Naive B cell (primary cell): ENCODE measurements at places on chromosomes 4 and X. TPM values are rescaled to one million over a fixed set of nuclear protein-coding genes. Genes with fewer than 3 reads are reported as not detected.

DNA sequence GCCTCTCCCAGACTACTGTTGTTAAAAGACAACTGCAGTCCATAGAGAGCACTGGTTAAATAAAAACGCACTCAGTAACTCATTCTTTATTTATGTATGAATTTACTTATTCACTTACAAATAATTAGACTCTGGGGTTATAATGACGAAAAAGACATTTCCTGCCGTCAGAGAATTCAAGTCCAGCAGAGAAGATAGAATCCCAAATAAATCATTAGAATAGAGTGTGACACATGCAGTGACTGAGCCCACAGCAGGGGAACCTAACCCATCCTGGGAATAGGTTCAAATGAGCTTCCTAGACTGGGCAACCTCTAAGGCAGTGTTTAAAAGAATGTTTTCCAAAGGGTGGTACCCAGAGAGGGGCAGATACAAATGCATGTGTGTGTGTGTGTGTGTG, 53.9 kb downstream of the FGFBP1 start:
- no peak overlapping the region for H3K27ac ChIP-seq
- no peak for DNase-seq
- peaks cover 4% of the 10 kb centered on the region for H3K27me3 ChIP-seq

- no peak overlapping the region for H3K27ac ChIP-seq
- H3K27me3 ChIP-seq = no peaks in the 10 kb centered on the region
- no peaks in the 10 kb centered on the region for H3K36me3 ChIP-seq
- no peak overlapping the region for H3K4me3 ChIP-seq
These were observed 16.2 kb downstream of the ANK2 start for GRCh38 chr4:113065629-113066028.

GAGE12H gene
- polyA plus RNA-seq = not detected

DNA sequence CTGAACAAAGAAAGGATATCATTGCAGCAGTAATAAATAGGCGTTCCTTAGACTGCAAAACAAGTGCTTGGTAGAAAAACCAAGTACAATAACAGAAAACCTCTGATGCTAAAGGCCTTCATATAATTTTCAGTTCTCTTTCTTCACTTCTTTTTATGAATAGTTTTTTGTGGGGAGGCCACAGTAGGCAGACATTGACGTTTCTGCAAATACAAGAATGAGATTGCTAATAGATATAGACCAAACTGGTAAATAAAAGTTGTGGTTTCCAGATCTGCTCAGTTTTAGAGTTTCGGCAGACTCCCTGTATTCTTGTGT, 57.0 kb upstream of the RAP1GDS1 start:
- peaks cover 24% of the 10 kb centered on the region for H3K4me1 ChIP-seq
- DNase-seq = peak; percentile 27
- no peaks in the 10 kb centered on the region for H3K36me3 ChIP-seq
- H3K4me3 ChIP-seq = peak overlapping the region; percentile 86
- H3K27me3 ChIP-seq = no peaks in the 10 kb centered on the region

DNA sequence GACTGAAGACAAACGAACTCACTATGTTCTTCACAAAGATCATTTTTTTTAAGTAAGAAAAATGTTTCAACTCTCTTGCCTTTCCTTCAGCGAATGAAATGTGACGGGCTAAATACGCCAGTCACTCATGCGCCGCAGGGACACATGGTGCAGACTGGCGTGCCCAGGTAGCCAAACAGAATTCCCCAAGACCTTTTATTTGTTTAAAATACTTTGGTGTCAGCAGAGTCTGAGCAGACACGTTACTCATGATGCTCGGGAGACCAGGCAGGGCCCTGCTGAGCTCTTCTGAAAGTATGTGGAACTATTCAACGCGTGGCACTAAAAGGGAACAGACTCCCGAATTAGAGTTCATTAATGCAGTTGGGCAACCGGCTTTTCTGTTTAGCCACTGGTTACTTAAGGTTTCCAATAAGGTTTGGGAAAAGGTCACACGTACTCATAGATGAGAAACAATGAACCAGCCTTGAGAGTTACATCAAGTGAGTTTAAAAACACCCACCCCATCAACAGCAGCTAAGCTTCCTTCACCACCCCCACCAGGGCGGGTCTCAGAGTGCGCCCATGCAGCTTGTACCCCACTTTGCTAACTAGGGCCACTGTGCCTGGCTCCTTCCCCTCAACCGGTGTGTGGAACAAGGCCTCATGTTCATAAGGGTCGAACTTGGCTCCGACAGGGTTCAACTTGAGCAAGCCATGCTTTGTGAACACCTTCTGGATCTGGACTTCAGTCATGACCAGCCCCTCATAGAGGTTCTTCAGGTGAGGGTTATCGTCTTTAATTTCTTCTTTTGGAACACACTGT, 7.3 kb downstream of the GRPEL1 start:
- no peak overlapping the region for H3K27ac ChIP-seq
- H3K27me3 ChIP-seq = no peaks in the 10 kb centered on the region
- H3K4me3 ChIP-seq = no peak overlapping the region
- H3K4me1 ChIP-seq = peaks cover 10% of the 10 kb centered on the region
- DNase-seq = no peak

GRCh38 chr4:155696726-155697125, 30.1 kb downstream of the GUCY1A1 start:
- no peak overlapping the region for H3K4me3 ChIP-seq
- no peak for DNase-seq
- no peaks in the 10 kb centered on the region for H3K4me1 ChIP-seq
- H3K27me3 ChIP-seq = no peaks in the 10 kb centered on the region

DNA sequence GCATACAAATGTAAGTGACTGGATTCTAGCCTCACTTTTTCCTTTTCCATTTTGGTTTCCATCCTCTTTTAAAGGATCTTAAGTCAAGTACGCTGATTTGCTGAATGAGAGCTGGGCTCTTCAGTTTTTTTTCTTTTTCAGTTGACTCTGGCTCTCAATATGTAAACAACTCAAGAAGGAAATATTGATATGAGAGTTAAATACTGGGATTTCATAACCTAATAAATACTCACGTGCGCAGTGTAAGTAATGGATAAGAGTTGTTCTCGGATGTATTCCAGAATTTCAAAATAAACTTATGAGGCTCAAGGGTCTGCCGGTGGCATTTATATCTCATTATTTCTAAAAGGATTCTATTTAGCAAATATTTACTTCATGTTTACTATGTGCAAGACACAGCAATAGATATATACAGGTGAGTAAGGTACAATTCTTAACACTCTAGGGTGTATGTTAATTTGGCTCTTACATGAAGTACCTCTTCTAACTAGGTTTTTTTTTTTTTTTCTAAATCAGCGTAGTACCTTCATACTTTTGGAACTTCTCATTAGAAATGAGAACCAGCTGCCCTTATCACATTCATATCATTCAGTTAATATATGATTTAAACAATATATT, 11.0 kb upstream of the MAGEB10 start:
- no peak overlapping the region for H3K27ac ChIP-seq
- H3K36me3 ChIP-seq = no peaks in the 10 kb centered on the region
- no peaks in the 10 kb centered on the region for H3K4me1 ChIP-seq
- H3K27me3 ChIP-seq = no peaks in the 10 kb centered on the region

DNA sequence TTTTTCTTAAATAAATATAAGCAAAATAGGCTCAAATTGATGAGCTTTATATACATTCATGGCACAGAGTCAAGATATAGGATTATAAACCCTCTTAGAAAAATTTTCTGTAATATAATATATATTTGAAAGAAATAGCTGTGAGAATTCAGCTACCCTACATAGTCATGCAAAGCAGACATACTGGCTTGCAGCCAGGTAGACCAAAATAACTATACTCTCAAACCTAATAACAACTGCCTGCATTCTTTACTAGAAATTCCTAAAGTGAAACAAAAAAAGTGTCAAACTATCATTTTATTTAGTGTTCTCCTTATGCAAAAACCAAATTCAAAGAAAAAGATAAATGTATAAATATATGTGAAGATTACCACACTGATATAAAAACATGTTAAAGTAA, 1390.2 kb downstream of the C4orf33 start:
- no peaks in the 10 kb centered on the region for H3K36me3 ChIP-seq
- no peak for DNase-seq
- H3K27ac ChIP-seq = no peak overlapping the region
- no peak overlapping the region for H3K4me3 ChIP-seq

- DNase-seq = no peak
- H3K27ac ChIP-seq = no peak overlapping the region
- H3K4me1 ChIP-seq = no peaks in the 10 kb centered on the region
These were observed 38.4 kb downstream of the PHKA2 start for GRCh38 chrX:18945483-18945882.

DNA sequence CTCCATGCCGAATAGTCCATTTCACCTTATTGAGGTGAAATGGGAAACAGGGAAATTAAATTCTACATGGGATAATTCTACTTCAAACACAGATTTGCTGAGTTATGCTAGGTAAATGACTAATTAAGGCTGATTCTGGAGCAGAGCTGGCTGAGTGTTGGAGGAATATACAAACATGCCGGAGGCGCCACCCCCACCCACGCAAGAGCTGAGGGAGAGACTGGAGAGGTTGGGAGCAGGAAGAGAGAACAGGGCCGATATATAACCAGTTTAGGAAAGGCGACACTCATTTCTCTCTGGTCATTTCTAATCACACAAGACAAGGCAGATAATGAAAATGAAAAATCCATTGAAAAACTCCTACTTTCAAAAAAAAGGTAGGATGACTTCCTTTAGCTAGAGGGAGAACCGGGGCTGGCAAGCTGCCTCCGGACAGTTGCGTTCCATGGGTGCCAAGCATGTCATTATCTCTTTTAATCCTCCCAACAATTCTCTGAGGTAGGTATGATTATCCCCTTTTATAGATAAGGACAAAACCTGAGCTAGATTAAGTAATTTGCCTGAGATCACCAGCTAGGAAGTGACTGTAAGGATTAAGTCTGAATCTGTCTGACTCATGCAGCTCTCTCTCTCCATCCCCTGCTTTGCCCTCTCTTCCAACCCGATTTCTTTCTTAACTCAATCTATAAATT, 27.6 kb upstream of the CFAP299 start:
- no peak overlapping the region for H3K4me3 ChIP-seq
- H3K4me1 ChIP-seq = no peaks in the 10 kb centered on the region
- H3K27me3 ChIP-seq = peaks cover 35% of the 10 kb centered on the region
- H3K36me3 ChIP-seq = no peaks in the 10 kb centered on the region

- peaks cover 9% of the 10 kb centered on the region for H3K27me3 ChIP-seq
- H3K27ac ChIP-seq = no peak overlapping the region
- no peak overlapping the region for H3K4me3 ChIP-seq
- no peak for DNase-seq
- peaks cover 8% of the 10 kb centered on the region for H3K4me1 ChIP-seq
These were observed 267.4 kb downstream of the RAPGEF2 start for GRCh38 chr4:159370286-159370685.

DNA sequence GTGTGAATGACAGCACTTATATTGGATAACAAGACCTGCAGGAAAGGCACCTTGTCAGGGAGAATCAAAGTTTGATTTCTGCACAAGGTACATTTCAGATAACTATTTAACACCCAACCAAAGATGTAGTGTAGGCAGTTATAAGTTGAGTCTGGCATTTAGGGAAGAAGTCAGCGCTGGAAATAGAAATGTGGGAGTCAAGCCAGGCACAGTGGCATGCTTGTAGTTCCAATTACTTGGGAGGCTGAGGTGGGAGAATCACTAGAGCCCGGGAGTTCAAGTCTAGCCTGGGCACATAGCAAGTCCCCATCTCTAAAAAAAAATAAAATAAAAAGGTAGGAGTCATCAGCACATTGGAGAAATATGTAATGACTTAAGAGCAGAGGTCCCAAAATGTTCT, 295.1 kb downstream of the ZNF674 start:
- H3K36me3 ChIP-seq = no peaks in the 10 kb centered on the region
- DNase-seq = no peak
- H3K27me3 ChIP-seq = no peaks in the 10 kb centered on the region
- no peak overlapping the region for H3K4me3 ChIP-seq
- peaks cover 4% of the 10 kb centered on the region for H3K4me1 ChIP-seq

GUCY1B1 gene
- polyA plus RNA-seq = 0.38 TPM

MAGEB10 gene
- not detected for polyA plus RNA-seq

GRCh38 chr4:53902786-53903185, 161.6 kb downstream of the CHIC2 start:
- DNase-seq = no peak
- H3K27ac ChIP-seq = no peak overlapping the region
- no peak overlapping the region for H3K4me3 ChIP-seq
- no peaks in the 10 kb centered on the region for H3K36me3 ChIP-seq
- peaks cover 42% of the 10 kb centered on the region for H3K27me3 ChIP-seq

DNA sequence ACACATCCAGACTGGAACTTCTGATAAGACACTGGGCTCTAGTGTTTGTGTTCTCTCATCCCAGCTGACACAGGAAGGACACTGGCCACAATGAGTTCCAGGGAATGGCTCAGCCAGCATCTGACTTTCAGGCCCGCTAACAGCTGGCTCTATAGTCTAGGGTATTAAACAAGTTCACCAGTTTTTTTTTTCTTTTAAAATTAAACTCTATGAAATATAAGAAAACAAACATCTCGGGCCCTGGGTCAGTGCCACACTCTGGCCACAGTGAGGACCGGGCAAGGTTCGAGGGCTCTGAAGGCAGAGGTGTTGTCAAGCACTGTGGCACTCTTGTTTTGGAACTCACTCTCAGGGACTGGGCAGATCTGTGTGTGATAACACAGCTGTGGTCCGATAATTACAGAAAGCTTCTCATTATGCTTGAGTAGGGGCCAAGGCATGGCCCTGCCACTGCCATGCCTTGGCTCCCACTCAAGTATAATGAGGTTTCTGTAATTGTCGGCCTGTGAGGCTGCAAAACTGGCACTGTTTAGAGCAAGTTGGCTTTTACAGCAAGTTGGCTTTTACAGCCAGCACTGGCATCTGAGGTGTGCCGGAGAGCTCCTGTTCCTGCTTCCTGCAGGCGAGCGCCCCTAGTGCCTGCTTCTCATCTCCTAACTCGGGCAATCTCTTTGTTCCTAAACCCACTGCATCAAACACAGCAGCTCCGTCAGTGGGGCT, 62.8 kb downstream of the PPP1R2C start:
- no peaks in the 10 kb centered on the region for H3K36me3 ChIP-seq
- no peak for DNase-seq
- peaks cover 4% of the 10 kb centered on the region for H3K27me3 ChIP-seq
- H3K27ac ChIP-seq = no peak overlapping the region

ASB12 gene
- polyA plus RNA-seq = 0.39 TPM

FAM9C gene
- polyA plus RNA-seq = not detected

- no peaks in the 10 kb centered on the region for H3K4me1 ChIP-seq
- H3K4me3 ChIP-seq = no peak overlapping the region
- H3K36me3 ChIP-seq = no peaks in the 10 kb centered on the region
- no peak overlapping the region for H3K27ac ChIP-seq
- H3K27me3 ChIP-seq = no peaks in the 10 kb centered on the region
These were observed 55.2 kb downstream of the MMRN1 start for GRCh38 chr4:89949782-89950387.

GRCh38 chr4:20878806-20879205, 178.5 kb downstream of the PACRGL start:
- H3K27ac ChIP-seq = no peak overlapping the region
- no peak overlapping the region for H3K4me3 ChIP-seq
- no peaks in the 10 kb centered on the region for H3K27me3 ChIP-seq
- no peaks in the 10 kb centered on the region for H3K36me3 ChIP-seq
- DNase-seq = no peak

IRS4 gene
- not detected for polyA plus RNA-seq

DNA sequence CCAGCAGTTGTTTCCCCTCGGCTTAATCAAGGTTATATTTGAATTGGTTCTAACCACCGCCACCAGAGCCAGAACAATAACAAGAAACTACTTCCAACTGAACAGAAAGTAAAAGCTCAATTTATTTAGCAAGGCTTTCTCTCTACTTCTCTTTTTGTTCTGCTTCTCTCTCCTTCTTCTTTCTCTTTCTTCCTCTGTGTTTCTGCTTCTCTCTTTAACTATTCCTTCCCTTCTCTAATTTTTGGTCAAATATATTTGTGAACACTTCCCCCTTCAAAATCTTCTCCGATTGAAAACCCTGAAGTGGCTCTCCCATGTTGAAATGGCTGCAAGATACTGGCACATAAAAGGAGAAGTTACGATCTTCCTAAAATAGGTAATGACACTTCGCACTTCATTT, 1195.9 kb upstream of the PRKX start:
- peak overlapping the region; percentile 78 for H3K27ac ChIP-seq
- peak overlapping the region; percentile 70 for H3K4me3 ChIP-seq
- peak; percentile 10 for DNase-seq
